Activated naive CD8-positive, alpha-beta T cell treated with anti-CD3 and anti-CD28 coated beads for 36 hours (primary cell): ENCODE measurements at places on chromosomes 5 and 9.
A peak's percentile ranks its signal among the peaks of the same experiment; 100 is the strongest.

GRCh38 chr9:135611142-135611874 is 28.0 kb downstream of the GLT6D1 start:
- H3K27me3 ChIP-seq = peaks cover 9% of the 10 kb centered on the region
- H3K4me3 ChIP-seq = no peak overlapping the region
- DNase-seq = no peak
- no peaks in the 10 kb centered on the region for H3K4me1 ChIP-seq
- H3K36me3 ChIP-seq = no peaks in the 10 kb centered on the region
- no peak overlapping the region for H3K27ac ChIP-seq

GRCh38 chr5:113038714-113039113 is 62.1 kb downstream of the DCP2 start:
- no peak overlapping the region for H3K4me3 ChIP-seq
- no peak overlapping the region for H3K27ac ChIP-seq
- H3K36me3 ChIP-seq = no peaks in the 10 kb centered on the region
- no peak for DNase-seq

DNA sequence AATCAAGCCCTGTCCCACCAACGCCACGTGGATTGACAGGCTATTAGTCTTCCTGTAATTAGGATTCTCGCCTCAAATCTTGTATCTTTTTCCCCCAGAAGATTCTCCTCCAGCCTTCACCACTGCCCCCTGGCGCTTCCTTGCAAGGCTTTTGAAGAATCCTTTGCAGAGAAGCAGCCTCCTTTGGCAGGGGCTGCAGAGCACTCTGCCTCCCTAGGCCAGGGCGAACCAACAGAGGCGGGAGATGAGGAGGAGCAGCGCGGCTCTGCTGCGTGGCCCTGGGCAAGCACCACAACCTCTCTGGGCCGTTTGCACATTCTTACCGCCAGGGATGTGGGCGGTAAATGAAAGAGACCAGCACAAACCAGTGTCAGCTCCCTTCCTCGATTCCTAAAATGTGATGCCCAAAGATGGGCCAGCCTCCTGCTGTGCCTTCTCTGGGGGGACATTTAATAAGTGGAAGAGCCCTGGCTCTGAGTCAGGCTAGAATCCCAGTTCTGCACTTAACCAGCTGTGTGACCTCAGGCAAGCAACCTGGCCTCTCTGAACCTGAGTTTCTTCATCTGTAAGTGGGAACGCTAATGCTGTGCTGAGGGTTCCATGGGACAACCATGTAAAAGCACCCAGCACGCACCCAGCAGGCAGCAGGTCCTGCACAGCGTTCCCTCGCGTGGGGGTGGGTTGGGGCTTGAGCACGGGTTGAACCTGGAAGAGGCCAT is 128.6 kb downstream of the KCNIP1 start:
- no peak for DNase-seq
- H3K4me1 ChIP-seq = peaks cover 11% of the 10 kb centered on the region
- peak overlapping the region; percentile 77 for H3K4me3 ChIP-seq
- H3K36me3 ChIP-seq = no peaks in the 10 kb centered on the region

- H3K27ac ChIP-seq = no peak overlapping the region
- H3K36me3 ChIP-seq = no peaks in the 10 kb centered on the region
- H3K27me3 ChIP-seq = no peaks in the 10 kb centered on the region
- no peak overlapping the region for H3K4me3 ChIP-seq
- DNase-seq = no peak
Measured at GRCh38 chr5:167555565-167556166, 735.8 kb upstream of the WWC1 start.

DNA sequence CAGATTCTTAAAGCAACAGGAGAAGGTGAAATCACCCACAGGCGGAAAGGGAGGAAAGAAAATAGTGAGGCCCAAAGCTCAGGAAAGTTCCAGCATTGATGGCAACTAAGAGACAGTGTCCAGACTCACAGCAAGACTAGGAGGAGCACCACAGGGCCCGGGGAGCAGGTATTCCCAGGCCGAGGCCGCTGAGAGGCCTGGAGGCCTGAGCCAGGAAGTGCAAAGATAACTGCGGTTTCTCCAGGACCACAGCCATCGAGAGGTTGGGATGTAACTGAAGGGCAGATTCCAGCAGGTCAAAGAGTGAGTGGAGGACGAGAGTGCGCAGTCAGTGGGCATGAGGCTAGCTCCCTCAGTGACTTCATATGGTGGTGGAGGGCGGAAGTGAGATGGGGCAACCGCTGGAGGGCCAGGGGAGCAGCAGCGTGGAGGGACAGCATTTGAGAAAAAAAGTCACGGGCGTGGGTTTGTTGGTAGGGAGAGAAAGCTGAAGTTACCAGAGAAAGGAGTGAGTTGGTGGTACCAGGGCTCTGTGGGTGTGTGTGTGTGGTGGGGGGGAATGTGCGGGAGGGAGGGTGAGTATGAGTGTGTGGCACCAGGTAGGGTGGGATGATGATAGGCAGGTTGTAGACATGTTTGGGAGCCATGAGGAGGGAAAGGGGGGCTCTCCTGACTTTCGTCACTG is 89.7 kb downstream of the PSD2 start:
- no peak overlapping the region for H3K4me3 ChIP-seq
- peaks cover 5% of the 10 kb centered on the region for H3K27me3 ChIP-seq
- no peaks in the 10 kb centered on the region for H3K4me1 ChIP-seq
- no peaks in the 10 kb centered on the region for H3K36me3 ChIP-seq
- DNase-seq = no peak
